ENCODE measurements at places on chromosomes 5 and 9.

- DNase-seq: no peak
Measured at GRCh38 chr9:68507806-68508145, 32.9 kb downstream of the TMEM252 start.

- DNase-seq: no peak
Measured at GRCh38 chr5:67188274-67189078, 8.1 kb downstream of the CD180 start.

- peak; percentile 70 for DNase-seq
Measured at GRCh38 chr5:61658592-61659008, 326.5 kb downstream of the ZSWIM6 start.

DNA sequence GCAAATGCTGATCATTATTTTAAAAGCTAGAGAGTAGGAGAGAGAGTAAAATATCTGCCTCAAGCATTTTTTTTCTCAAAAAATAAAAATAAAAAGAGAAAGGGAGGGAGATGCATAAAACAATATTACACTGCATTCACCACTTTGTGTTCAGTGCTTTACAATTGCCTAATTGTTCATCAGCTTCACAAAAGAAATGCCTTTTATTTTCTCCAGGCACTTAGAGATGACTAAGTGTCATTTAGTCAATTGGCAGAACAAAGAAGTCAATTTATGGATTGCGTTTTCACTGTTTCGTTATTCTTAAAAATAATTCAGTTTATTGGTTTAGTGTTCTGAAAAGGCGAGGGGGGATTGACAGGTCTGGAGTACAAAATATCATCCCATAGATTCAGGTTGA is 232.5 kb upstream of the CCNH start:
- no peak for DNase-seq

GRCh38 chr9:113910036-113910639 is 34.0 kb downstream of the ZNF618 start:
- no peak for DNase-seq

- no peak for DNase-seq
Measured at GRCh38 chr5:7793895-7794294, 57.0 kb downstream of the CFAP90 start.

DNA sequence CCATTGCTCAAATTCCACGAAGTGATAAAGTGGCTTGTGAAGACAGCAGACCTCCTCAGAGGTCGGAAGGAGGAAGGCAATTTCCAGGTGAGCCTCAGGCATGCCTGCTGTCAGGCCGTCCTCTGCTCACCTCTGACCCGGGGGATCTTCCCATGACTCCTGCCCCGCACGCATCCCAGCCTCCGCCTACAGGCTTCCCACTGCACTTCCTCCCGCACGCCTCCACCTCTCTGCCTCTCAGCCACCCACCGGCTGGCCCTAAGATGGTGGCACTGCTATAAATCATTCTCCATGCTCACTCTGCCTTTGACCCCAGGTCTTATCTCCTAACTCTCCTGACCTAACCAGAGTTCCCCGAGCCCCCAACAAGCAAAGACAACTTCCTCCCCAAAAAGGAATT is 49.4 kb upstream of the DNAH5 start:
- no peak for DNase-seq

DNA sequence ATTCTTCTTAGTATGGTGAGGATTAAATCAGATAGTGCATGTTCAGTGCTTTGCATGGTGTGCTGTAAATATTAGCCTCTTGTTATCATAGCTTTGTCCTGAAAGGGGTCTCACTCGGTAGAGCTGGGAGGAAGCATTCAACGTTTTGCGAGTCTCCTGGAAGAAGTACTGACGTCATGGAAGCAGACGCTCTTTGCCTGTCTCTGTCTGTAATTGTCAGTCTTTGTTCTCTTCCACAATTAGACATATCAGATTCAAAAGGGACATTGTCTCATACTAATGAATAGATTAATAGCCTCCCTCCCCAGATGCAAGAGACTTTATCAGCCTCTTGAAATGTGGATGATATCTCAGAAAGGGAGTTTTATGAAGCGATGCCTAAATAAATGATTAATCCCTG is 91.8 kb upstream of the CXCL14 start:
- DNase-seq: no peak

- peak; percentile 46 for DNase-seq
Measured at GRCh38 chr9:113695901-113696300, 180.2 kb upstream of the ZNF618 start.

GRCh38 chr9:27880156-27880555 is 306.9 kb upstream of the C9orf72 start:
- DNase-seq: no peak

- DNase-seq: no peak
Measured at GRCh38 chr5:8752595-8752994, 793.3 kb downstream of the SEMA5A start.

GRCh38 chr5:159884917-159885620 is 31.2 kb upstream of the ADRA1B start:
- DNase-seq: peak; percentile 53

GRCh38 chr5:171747061-171747859 is 38.4 kb upstream of the SMIM23 start:
- no peak for DNase-seq

DNA sequence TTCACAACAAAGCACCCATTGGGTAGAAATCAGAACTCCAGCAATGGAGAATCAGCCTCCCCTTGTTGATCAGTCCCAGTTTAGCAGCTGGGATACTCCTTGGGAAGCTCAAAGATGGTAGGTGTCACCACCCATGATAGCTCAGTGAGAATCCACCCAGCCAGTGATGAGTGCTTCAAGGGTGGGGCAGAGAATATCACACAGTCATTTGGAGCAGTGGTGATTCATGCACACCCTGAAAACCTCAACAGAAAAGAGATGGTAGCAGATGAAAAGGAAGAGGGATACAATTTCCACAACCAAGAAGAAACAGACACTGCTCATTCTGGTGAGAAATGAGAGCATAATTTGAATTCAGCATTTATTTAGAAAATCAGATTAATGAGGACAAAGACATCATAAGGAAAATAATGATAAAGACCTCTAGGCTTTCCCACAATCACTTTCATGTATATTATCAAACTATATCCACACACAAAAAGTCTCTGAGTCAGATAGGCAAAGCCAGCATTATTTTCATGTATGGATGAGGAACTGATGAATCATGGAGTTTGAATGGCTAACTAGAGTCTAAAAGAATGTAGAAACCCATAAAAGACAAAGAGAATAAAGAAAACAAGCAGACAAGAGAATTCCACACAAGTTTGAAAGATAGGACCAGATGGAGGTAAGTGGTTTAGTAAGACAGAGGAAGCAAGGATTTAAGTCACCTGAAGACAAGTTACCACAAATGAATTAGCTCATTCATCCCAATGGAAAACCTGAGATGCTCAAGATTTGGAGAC is 82.9 kb downstream of the FEM1C start:
- peak; percentile 92 for DNase-seq

DNA sequence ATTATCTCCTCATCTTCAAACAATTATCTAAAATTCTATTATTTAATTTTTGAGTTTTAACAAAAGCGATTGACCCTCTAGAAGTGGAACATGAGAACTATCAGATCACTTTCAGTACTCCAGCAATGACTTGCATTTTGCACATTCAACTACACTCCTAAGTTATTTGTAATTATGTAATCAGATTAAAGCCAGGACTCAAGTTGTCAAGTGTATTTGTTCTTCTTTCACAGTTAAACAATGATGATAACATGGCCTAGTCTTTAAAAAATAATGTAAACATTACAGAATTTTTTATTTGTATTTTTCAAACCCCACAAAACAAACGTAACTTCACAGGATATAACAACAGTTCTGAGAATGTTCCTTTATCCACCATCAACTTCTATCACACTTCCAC is 2148.9 kb upstream of the ACO1 start:
- no peak for DNase-seq

GRCh38 chr9:11103525-11103924 is 490.7 kb upstream of the PTPRD start:
- DNase-seq: no peak

DNA sequence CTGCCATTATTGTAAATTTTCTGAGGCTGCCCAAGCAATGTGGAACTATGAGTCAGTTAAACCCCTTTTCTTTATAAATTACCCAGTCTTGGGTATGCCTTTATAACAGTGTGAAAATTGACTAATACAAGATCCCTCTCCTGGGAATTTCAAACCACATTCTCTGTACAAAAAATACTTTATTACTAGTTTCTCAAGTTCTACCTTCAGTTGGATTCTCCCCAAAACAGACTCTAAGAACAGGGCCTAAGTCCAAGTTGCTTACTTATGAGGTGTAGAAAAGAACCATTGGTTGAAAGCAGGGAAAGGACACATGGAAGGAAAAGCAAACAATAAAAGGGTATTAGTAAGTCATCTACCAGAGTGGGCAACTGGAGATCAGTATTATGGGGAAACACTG is 343.2 kb downstream of the TMEM232 start:
- DNase-seq: peak; percentile 47

- DNase-seq: no peak
Measured at GRCh38 chr5:97087138-97087537, 55.3 kb downstream of the LIX1 start.

DNA sequence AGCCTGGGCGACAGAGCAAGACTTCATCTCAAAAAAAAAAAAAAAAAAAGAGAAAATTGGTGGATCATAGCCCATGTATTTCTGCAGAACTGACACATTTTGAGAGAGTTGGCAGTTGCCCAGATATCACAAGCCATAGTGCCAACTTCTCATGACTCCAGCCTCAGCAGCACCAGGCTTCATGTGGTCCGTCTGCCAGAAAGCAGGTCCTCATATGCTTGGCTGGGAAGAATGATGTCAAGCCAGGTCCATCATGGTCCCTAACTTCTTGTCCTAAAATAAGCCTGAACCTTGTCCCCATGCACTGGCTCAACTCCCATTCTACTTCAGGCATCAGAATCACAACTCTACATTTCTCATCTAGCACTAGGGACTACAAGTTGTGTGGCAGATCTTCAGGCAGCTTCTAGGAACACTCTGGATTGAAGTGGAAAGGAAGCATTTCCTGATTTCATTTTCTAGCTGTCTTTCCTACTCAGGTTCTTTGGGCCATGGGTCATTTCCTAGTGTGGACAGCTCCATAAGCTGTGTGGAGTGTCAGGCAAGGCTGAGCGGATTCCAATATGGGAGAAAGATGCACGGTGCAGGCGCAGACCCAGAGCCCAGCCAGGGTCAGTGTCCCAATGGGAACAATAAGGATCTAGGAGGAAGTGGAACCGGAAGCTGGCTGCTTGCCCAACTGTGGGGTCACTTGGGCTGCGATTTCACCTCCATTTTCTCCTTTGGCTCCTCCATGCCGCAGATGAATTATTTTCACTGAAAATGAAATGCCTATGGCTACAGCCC is 90.1 kb downstream of the LMNB1 start:
- DNase-seq: no peak

DNA sequence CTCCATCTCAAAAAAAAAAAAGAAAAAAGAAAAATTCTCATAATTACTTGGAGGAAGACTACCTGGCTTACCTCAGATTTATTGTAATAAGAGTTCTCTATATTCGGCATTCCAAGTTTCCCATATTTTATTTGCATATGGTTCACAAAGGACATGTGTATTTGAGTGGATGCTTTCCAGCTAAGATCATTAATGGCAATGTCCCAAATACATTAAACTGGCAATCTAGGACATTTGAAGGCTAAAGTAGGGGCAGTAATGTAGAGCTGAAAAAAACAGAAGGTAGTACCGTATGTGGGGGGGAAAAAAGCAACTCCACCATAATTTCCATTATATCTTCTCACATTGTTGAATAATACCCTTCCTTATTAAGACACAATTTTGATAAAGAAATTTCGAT is 4.9 kb downstream of the TUT7 start:
- peak; percentile 19 for DNase-seq

GRCh38 chr9:110028676-110029075 is 179.3 kb downstream of the C9orf152 start:
- DNase-seq: no peak

- peak; percentile 37 for DNase-seq
Measured at GRCh38 chr5:15646371-15646770, 146.4 kb downstream of the FBXL7 start.

DNA sequence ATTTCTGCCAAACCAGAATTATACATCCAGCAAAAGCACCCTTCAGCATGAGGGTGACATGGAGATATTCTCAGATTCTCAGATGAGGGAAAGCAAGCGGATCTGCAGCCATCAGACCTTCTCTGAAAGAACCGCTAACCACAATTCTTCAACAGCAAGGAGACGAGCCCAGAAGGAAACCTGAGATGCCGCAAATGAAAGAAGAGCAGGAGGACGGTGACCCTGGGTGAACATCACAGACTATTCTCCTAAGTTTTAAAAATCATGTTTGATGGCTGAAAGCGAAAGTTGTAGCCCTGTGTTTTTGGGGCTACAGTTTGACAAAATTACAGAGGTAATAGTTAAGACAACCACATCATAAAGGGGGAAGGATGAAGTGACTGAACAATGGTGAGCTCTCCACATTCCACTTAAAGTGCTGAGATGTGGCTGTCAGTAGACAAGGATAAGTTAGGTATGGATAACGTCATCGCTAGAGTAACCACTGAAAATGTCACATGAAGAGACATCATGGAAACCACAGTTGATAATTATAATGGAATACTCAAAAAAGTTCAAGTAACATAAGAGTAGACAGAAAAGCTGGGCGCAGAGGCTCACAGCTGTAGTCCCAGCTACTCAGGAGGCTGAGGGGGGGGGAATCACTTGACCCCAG is 31.5 kb upstream of the NSMF start:
- no peak for DNase-seq

- no peak for DNase-seq
Measured at GRCh38 chr5:79493596-79494345, 20.2 kb downstream of the HOMER1 start.

GRCh38 chr9:71822935-71823334 is 54.6 kb upstream of the CEMIP2 start:
- no peak for DNase-seq

DNA sequence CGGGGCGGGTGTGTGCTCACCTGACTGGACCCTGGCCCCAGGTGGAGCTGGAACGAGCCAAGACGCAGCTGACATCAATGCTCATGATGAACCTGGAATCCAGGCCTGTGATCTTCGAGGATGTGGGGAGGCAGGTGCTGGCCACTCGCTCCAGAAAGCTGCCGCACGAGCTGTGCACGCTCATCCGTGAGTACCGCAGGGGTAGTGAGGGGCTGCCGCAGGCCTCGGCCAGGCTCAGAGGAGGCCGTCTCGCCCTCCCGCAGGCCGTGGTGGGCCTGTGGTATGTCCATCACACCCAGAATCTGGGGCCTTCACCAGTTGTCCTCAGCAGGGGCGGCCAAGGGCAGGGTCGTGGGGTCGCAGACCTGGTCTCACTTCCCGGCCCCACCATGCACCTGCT is 11.3 kb downstream of the PMPCA start:
- no peak for DNase-seq

- DNase-seq: no peak
Measured at GRCh38 chr5:952597-953271, 55.9 kb upstream of the NKD2 start.

DNA sequence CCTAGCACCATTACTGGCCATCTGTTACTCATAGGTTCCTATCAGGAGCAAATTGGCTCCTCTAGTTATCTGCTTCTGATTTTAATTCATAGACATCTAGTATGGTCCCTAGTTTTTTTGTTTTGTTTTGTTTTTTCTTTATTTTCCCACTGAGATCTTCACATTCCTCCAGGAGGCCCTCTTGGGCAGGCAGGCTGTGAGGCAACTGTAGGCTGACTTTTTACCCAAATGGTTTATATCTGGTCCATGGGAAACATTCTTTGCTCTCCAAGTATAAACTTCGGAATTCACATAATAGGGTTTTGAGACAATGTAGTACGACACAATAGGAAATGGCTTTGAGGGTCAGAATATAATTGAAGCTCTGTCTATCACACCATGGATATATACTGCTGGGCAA is 250.9 kb upstream of the DAB2 start:
- DNase-seq: no peak

GRCh38 chr5:127412698-127413097 is 104.7 kb upstream of the PRRC1 start:
- no peak for DNase-seq
